ENCODE measurements at places on chromosomes 13 and 19.

GRCh38 chr19:57334191-57334590, 13.9 kb downstream of the ZNF543 start:
- DNase-seq = no peak

DNA sequence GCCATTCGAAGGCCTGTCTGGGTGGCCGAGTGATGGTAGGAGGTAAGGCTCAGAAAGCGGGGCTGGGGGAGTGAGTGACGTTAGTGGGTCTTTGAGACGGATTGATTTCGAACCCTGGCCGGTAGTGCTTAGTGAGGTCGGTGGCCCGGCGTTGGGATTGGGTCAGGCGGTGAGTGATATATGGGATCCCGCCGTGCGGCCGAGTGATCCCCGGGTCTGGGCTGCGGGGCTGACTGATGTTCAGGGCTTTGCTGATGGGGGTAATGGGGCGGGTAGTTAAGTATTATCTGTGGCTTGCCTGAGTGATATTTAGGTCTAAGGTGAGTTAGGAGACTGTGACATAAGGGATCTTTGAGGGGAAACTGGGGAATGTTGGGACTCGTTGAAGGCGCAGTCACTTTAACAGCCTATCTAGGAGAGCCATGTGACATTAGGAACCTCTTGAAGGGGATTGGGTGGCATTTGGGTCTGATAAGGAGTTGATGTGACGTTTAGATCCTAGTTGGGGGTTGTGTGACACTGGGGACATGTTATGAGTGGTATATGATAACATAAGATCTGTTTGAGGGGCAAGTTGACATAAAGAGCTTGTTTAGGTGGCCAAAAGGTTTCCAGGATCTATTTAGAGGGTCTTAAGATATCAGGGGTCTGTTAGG, 543 bp downstream of the PSMC4 start:
- no peak for DNase-seq

- DNase-seq = no peak
These were observed 21.9 kb downstream of the ANKRD27 start for GRCh38 chr19:32652894-32653598.

GRCh38 chr13:31930901-31931522, 100.6 kb upstream of the FRY start:
- no peak for DNase-seq

DNA sequence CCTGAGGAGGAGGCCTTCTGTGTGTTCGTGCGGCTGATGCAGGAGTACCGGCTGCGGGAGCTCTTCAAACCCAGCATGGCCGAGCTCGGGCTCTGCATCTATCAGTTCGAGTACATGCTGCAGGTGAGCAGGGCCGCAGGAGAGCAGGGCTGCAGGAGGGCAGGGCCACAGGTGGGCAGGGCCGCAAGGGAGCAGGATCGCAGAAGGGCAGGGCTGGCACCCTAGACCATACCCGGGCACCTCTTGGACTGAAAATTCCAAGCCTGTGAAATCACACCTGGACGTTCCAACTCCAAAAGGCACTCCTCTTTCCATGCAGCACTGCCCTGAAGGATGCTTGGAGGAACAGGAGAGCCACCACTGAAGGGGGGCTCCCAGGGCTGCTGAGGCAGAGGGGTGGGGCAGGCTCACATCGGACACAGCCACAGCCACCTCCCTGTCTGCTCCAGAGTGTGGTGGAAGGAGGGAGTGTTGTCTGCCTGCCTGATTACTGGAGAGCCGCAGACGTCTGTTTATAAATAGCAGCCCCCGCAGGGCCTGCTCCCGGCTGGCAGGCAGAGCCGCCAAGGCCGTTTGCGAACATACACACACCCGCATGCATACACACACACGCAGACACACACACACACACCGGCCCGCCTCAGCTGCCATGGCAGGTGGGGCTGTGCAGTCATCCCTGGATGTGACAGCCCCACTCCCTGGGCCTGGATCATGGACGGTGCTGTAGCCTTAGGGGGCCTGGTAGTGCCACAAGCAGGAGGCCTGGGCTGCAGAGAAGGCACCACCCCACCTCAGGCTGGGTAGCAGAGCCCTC, 20.2 kb downstream of the EVI5L start:
- no peak for DNase-seq

GRCh38 chr13:26325876-26326275, 71.9 kb downstream of the CDK8 start:
- DNase-seq = no peak

DNA sequence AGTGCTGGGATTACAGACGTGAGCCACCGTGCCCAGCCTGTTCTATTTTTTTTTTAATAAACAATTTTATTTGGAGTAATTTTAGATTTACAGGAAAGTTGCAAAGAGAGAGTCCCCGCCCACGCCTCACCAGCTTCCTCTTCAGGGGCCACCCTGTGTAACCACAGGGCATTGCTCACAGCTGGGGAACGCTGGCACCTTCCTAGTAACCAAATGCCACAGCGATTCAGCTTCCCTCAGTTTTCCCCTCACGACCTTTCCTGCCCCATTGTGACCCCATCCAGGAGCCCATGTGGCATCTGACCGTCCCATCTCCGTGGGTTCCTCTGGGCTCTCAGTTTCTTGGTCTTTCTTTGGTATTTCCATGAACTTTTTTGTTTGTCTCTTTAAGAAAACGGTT, 83.9 kb downstream of the GNG7 start:
- peak; percentile 69 for DNase-seq

GRCh38 chr13:111662451-111662850, 342.0 kb downstream of the TEX29 start:
- DNase-seq = no peak

- DNase-seq = no peak
These were observed 44.0 kb upstream of the TFDP1 start for GRCh38 chr13:113540523-113540922.

DNA sequence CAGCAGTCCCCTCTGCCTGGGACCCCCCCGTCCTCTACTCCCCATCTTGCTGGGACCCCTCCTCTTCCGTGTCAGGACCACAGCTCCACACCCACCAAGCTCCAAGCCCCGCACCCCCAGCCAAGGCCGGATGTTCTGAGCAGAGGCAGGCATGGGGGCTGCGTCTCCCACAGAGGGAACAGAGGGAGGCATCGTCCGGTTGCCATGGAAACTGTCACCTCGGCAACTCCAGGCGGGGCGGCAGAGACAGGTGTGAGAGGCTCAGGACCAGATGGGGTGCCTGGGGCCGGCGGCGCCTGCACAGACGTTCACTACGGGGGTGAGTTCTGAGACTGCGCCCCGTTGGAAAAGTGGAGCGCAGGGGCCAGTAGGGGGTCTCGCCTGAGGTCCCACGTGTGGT, 5.4 kb downstream of the RNU6-9 start:
- no peak for DNase-seq

GRCh38 chr19:38227287-38228004, 3.4 kb upstream of the DPF1 start:
- DNase-seq = no peak

DNA sequence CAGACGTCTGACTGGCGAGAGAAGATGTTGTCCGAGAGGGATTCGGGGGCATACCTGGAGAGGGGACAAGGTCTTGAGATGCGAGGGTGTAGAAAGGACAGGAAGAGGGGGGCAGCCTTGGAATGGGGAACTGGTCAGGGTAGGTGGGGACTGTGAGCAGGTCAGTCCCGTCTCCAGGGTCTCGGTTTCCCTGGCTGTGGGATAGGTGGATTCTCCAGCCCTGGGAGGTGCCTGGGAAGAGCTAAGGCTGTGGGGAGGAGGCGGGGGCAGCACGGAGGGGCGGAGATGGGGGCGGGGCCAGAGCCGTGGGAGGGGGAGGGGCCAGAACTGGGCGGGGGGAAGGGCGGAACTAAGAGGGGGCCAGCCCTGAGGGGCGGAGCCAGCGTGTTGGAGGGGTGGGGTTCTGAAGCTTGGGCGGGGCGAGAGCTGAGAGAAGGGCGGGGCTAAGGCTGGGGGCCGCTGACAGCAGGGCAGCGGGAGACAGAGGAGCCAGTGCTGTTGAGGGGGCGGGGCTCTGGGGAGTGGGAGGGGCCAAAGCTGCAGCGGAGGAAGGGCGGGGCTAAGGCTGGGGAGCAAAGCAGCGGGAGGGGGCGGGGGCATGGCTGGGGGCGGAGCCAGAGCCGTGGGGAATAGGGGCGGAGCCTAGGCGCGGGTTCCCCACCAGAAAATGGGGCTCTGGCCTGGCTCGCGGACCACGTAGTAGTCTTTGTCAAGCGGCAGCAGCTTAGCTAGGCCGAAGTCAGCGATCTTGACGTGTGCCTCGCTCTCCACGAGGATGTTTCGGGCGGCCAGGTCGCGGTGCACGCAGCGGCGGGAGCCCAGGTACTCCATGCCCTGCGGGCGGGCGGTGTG, 9.5 kb upstream of the INSL3 start:
- DNase-seq = no peak

- DNase-seq = peak; percentile 84
These were observed 2.5 kb downstream of the PRR12 start for GRCh38 chr19:49593233-49594113.

DNA sequence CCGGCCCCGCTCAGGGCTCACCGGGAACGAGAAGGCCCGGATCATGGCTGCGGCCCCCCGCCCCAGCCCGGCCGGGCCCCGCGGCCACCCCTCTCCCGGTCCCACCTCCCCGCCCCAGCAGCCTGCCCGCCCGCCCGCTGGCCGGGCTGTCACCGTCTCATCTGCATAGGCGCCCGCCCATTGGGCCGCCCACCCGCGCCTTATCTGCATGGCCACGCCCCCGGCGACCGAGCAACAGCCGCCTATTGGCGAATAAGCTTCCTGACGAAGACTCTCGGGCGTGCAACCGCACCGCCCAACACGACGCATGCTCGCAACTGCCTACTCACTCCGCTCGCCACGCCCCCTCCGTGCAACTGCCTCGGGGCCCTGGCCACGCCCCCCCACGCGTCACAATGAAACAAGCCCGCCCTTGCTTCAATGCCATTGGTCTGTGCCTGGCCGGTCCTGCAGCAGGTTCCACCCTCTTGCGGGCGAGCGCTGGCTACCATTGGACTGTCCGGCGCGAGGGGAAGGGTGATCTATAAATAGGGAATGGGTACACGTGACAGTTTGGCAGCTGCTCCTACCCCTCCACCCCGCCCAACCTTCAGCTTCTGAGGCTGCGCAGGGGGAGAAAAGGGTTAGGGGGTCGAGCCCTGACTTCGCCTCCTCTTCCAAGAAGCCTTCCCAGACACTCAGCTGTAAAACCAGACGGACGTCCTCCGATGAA, at the start of gene DACT3:
Gene DACT3 (minus strand): TSS at position 163 of the 712 bp plus-strand sequence. CDS start 118 bp downstream, at position 45.
- DNase-seq = peak; percentile 100

- no peak for DNase-seq
These were observed 4.8 kb downstream of the LENG9 start for GRCh38 chr19:54458648-54459281.

- DNase-seq = no peak
These were observed 186.2 kb upstream of the PCDH9 start for GRCh38 chr13:67416047-67416925.

DNA sequence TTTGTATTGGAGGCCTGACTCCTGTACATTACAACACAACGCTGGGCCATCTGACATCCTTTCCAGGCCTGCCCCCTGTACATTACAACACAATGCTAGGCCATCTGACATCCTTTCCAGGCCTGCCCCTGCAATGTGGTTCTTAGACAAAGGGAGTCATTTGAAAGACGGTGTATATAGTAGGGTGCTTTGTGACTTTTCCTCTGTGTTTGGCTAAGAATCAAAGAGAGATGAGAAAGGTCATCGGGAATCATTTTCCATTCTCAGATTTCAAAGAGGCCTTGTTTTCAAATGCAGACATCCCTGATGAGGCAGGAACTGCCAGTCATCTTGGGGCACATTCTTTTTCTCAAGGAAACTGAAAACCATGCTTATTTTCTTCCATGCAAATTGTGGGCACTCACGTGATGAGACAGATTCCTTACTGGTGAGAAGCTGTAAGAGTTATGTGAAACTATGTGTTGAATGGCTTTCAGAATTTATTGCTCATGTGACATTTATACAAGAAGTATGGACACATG, 551.6 kb downstream of the MYO16 start:
- no peak for DNase-seq

- DNase-seq = no peak
These were observed 1.1 kb downstream of the SHISA2 start for GRCh38 chr13:26050568-26051230.

DNA sequence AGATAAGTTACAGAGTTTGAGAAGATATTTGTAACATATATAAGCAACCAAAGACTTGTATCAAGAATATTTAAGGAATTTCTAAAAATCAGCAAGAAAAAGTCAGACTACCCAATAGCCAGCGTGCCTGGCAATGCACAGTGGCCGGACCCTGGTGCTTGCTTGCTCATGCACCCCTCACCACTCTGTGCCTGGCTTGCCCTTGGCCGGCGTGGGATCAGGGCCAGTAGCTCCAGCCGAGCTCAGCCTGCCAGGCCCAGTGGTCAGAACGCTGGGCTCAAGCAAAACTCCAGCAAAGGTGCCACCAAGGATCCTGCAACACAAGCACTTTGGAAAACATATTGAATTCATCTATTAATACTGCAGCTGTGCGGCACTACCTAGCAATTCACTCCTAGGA, 95.1 kb downstream of the KATNAL1 start:
- no peak for DNase-seq

- DNase-seq = no peak
These were observed 130.0 kb downstream of the MAB21L1 start for GRCh38 chr13:35346494-35346893.

DNA sequence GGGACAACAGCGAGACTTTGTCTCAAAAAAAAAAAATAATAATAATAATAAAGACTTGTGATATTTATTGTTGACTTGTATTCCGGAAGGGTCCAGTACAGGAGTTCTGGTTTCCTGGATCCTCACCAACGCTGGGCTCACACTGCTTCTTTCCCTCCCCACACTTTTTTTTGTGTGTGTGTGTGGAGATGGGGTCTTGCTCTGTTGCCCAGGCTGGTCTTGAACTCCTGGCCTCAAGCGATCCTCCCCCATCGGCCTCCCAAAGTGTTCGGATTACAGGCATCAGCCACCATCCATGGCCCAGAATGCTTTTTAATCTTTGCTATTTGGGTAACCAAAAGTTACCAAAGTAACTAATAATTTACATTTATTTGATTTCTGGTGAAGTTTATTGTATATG, 39.1 kb downstream of the SIPA1L3 start:
- DNase-seq = no peak

DNA sequence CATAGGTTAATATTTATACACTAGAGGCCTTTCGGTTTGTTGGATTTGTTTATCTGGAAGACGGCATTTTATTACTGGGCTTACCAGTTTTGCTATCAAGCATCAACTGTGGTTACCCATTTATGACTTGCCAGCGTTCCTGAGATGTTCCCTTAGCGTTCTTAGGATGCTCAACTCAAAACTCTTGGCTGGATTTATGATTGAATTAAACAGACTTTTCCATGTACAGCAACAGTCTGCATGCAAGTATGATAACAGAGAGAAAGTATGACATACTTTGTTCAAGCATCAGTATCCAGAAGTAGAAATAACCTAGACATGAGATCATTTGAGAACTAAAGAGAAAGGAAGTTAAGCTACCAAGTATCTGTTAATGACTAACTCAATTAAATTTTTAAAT, 29.9 kb upstream of the RNF113B start:
- DNase-seq = no peak

- DNase-seq = no peak
These were observed 24.2 kb downstream of the VRK3 start for GRCh38 chr19:50000841-50001557.
